ENCODE measurements at places on chromosomes 5 and 9.

- DNase-seq = no peak
Observed at GRCh38 chr5:62935660-62936059, 357.0 kb downstream of the LRRC70 start.

GRCh38 chr9:127574072-127574993 is 37.7 kb upstream of the STXBP1 start:
- DNase-seq = no peak

DNA sequence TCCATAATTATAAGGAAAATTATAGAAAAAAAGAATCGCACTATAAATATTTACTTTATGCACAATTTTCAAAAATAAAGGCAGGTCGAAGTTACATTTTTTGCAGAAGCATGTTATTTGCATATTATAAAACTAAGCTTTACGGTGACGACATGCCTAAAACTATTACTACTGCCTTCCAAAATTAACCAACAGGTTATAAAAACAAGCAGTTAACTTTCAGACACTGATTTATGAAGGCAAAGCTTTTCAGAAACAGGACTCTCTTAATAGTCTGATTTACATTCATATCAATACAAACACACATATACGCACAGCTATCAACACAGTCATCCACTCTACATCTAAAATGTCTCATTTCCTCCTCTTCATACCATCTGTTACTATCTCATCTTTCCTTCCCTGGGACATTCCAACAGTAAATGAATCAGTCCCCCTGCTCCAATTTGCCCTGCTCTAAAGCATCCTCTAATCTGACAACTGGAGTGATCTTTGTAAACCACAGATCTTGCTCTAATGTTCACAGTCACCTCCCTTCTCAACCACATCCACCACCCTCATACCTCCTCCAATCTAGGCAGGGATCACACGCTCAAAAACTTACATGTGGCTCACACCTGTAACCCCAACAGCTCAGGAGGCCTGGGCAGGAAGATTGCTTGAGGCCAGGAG is 21.6 kb downstream of the FBXW11 start:
- peak; percentile 41 for DNase-seq

DNA sequence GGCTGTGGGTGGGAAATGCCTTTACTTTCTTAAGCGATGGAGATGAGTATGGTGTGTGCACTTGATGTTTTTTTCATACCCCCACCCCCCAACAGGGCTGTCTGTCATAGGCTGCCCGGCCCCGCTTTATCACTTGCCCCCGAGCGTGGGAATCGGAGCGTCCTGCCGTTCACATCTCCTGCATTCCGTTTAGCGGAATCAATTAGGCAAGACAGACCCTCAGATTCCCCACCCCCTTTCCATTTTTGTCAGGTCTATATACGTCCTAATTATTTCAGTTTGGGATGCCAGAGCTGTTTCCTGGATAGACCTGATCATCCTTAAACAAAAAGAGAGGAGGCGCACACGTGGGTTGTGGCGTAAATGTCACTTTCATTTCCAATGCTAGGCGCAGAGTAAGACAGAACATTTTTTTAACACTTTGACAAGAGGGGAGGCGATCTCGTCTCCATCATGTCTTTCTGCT is 217.2 kb downstream of the MEF2C start:
- no peak for DNase-seq

- no peak for DNase-seq
Observed at GRCh38 chr9:13358128-13358527, 78.6 kb upstream of the MPDZ start.

- no peak for DNase-seq
Observed at GRCh38 chr9:124003636-124004349, 7.8 kb upstream of the LHX2 start.

DNA sequence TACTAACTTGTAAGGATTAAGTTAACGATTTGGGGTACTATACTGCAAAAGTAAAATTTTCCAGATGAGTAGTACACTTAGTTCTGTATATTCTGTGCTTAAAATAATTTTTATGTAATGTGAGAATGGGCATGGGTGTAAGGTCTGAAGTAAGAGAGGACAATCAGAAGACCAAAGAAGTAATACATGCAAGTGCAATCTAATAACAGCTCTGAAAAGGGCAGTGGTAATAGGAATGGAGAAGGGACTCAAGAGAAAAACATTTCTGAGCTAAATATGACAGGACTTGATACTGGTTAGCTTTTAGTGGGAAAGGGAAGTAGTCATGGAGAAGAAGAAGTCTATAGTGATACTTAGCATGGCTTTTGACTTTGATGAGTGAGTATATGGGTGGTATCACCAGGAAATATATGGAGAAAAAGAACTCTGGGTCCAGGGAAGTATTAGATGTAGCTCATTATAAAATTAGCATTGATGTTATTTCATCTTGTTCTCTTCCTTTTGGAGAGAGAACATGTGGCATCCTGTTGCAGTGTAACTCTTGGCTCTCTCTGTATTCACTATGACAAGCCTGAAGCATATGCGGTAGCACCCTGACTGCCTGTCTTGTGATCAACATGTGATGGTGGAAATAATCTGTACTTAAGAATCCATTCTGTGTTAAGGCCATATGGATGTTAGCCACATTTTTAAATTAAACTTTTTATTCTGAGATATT is 60.5 kb downstream of the ERCC6L2 start:
- no peak for DNase-seq

DNA sequence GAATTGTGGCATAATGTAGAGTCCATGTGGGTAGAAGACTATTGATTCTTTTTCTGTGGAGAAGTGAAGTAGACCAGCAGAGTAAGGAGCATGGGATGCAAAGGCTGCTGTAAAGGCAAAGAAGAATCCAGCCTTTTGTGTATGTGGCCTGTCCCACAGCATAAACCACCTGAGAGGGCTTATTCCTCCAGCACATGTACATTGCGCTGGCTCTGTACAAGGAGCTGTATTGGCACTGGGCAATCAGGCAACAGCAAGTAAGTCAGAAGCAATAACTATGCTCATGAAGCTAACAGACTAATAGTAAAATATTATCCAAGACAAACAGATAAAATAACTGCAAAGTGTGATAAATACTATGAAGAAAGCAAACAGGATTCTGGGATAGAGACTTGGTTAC is 86.2 kb downstream of the LURAP1L start:
- DNase-seq = no peak

DNA sequence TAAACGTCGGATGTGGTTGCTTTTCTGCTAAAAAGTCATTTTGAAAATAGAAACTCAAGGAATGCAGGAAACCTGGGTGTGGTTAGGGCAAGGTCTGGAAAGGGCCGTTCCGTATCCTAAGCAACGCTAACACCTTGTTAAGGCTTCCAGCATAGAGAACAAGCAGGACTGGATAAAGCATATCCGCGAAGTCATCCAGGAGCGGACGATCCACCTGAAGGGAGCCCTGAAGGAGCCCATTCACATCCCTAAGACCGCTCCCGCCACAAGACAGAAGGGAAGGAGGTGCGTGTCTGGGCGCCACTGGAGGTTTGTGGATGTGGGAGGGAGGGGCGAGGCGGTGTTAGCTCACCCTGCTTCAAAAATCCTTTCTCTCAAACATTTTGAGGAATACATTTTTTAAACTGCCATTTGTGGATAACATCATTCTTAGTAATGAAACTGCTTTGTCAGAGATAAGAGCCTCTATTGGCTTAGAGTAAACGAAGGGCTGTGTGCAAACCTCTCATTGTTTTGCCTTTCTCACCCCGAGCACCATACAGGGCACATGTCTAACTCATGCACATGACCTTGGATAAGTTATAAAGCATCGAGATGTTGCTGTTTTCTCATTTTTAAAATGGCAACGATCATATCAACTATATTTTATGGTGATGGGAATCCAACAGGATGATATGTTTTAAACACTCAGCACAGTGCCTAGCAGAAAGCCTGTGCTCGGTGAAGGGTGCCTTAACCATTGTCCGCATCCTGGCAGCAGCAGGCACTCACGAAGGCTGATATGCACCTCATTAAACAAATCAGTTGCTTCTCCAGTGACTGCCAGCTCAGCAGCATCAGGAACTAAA is 175.7 kb upstream of the OTULINL start:
- DNase-seq = no peak

DNA sequence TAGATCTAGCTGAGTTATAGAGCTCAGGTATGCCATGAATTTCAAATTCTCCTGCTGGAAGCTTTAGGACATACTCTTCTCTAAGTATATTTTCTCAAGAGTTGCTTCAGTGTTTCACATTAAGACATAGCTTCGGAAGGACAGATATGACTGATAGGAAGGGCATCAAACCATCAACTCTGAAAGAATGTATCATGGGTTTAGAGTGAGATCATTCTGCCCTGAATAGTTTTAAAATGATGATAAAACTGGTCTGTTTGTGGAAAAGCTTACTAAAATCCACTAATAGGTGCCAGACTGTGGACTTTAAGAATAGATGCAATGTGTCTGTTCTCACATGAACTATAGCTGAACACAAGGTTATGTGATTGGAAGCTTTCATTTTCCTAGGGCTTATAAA is 8.4 kb downstream of the SPEF2 start:
- no peak for DNase-seq

GRCh38 chr9:27361492-27361891 is 64.5 kb upstream of the EQTN start:
- DNase-seq = no peak

GRCh38 chr9:19281801-19282200 is 51.3 kb downstream of the DENND4C start:
- no peak for DNase-seq

- DNase-seq = no peak
Observed at GRCh38 chr9:97636903-97637302, 3.3 kb downstream of the NCBP1 start.

GRCh38 chr9:79428422-79428821 is 143.3 kb upstream of the TLE4 start:
- DNase-seq = no peak

DNA sequence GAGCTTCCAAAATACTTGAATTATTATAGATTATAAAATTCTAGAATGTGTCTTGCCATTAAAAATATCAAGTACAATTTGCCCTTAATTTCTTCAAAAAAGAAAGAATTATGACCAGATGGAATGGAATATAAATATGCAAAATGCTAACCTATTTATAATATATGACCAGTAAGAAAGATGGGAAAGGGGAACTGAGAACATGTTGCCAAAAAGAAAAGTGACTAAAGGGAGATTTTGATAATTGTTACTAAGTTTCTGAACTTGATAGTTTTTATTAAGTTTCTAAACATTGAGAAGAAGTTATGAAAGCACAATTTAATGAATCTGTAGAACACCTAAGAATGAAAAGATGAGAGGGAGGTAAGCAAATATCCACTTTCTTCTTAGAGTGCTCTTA is 188.4 kb upstream of the NR4A3 start:
- DNase-seq = no peak

DNA sequence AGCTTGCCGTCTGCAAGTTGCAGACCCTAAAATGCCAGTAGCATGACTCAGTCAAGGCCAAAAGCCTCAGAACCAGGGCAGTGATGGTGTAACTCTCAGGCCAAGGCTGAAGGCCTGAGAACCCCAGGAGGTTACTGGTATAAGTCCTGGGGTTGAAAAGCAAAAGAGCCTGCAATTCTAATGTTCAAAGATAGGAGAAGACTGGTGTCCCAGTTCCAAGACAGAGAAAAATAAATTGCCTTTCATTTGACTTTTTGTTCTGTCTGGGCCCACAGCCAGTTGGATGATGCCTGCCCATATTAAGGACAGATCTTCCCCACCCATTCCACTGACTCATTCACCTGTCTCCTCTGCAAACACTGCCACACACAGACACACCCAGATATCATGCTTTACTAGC is 673.2 kb downstream of the CDH18 start:
- DNase-seq = no peak

DNA sequence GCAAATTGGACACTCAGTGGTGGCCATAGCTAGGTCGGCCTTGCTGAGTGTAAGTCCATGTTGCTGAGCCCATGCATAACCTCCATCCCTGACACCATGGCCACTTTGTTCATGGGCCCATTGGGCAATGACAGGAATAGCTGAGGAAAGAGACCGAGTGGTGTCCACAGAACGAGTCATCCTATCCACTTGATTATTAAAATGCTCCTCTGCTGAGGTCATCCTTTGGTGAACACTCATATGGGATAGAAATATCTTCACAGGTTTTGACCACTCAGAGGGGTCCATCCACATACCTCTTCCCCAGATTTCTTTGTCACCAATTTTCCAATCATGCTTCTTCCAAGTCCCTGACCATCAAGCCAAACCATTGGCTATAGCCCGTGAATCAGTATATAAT is 63.6 kb downstream of the PPIC start:
- DNase-seq = no peak

- no peak for DNase-seq
Observed at GRCh38 chr9:69871118-69871834, 50.7 kb downstream of the CFAP95 start.

- DNase-seq = no peak
Observed at GRCh38 chr9:98381311-98382103, 126.1 kb upstream of the TBC1D2 start.

- no peak for DNase-seq
Observed at GRCh38 chr5:138275379-138275782, 960 bp upstream of the GFRA3 start.

GRCh38 chr9:101706261-101706798 is 32.1 kb downstream of the GRIN3A start:
- DNase-seq = no peak

DNA sequence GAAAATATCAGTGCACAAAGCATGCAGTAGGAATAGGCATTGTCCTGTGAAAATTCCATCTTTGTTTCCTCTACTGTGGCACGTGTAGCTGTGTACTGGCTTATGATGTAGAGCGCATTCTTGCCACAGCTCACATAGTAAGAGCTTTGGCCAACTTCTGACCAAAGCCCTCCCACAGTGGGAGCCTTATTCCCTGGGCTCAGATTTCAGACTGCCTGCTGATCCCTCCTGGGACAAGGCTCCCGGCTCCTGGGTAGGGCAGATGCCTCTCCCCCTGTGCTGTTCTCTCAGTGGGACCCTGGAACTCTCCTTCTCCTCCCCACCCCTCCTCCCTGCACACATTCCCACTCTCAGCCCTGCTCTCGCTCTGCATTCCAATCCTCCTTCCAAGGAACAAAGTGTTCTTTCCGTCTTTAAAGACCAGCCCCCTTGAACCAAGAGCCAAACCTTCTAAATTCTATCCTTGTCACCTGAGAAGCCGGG is 17.5 kb downstream of the LCP2 start:
- no peak for DNase-seq

DNA sequence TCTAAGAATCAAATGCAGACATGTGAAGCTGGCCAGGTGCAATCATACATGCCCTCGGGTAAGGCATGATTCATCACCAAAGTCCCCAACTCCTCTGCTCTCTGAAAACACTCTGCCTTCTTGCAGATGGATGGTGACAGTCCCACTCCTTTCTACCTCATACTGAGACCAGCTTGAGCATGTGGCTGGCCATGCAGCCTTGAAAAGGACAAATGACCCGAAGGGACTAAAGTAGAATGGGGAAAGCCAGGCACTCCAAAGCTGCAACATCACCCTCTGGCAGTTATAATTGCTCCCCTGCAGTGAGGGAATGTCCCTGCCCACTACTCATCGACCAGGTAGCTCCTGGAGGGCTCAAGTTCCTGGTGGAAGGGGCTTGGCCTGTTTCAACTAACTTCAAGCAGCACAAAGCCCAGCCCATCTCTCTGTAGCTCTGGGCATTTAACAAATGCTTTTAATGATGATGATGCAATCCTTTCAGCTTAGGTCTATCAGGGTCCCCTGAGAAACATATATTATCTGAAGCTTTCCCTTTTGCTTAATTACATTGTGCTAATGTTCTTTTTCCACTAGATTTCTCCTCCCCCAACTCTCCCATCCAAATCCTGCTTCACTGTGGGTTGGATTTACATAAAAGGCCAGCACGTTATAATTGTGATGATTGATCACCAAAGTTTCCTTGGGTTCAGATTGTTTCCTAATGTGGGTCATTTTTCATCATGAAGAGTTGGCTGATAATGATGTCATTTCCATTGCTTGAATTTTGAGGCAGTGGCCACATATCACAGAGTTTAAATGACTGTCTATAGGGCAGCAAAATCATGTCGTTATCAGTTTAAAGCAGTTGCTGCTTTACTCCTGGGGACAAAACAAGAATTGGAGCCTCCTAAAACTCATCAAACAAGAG is 436.5 kb upstream of the SLC30A5 start:
- no peak for DNase-seq

Data from kidney capillary endothelial cell (primary cell).